ENCODE measurements at places on chromosomes 16 and 17.

DNA sequence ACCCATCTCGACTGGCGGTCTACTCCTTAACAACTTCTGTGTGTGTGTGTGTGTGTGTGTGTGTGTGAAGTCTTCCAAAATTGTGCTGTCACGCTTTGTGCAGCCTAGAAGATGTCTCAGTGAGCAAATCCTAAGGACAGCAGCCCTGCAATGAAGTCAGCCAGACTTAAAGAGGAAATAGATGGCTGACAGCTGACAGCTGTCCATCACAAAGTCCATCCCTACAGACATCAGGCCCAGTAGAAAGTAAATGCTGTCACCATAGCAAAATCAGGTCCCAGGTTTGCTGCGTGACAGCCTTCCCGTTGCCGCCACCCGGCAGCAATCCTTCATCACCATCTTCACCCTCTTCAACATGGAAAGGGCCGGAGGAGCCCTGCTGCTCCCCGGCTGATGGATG, 416.0 kb downstream of the SOX9 start:
- no peaks in the 10 kb centered on the region for H3K4me1 ChIP-seq
- no peaks in the 10 kb centered on the region for H3K27me3 ChIP-seq
- no peak overlapping the region for H3K27ac ChIP-seq

GRCh38 chr17:40290629-40291280, 3.1 kb downstream of the CDC6 start:
- no peaks in the 10 kb centered on the region for H3K36me3 ChIP-seq
- H3K27ac ChIP-seq = no peak overlapping the region
- H3K4me1 ChIP-seq = peaks cover 11% of the 10 kb centered on the region
- no peak overlapping the region for H3K4me3 ChIP-seq
- no peak for DNase-seq

- peak overlapping the region; percentile 38 for H3K27ac ChIP-seq
- no peak for DNase-seq
These were observed 202 bp downstream of the CEP131 start for GRCh38 chr17:81222620-81222905.

- no peak overlapping the region for H3K27ac ChIP-seq
- H3K4me3 ChIP-seq = no peak overlapping the region
- H3K4me1 ChIP-seq = no peaks in the 10 kb centered on the region
- H3K36me3 ChIP-seq = no peaks in the 10 kb centered on the region
- DNase-seq = no peak
These were observed 1025.2 kb upstream of the GOT2 start for GRCh38 chr16:59759296-59759695.

- no peak for DNase-seq
- H3K27me3 ChIP-seq = no peaks in the 10 kb centered on the region
- no peak overlapping the region for H3K4me3 ChIP-seq
- no peak overlapping the region for H3K27ac ChIP-seq
These were observed 42.5 kb downstream of the MYH3 start for GRCh38 chr17:10614536-10615155.
